ENCODE measurements at places on chromosomes 7 and 10. TPM values are rescaled to one million over a fixed set of nuclear protein-coding genes. Genes with fewer than 3 reads are reported as not detected.

The DGKI gene
- total RNA-seq = 2.2 TPM

The LRRC17 gene
- 42.0 TPM for total RNA-seq

The LIPF gene
- not detected for total RNA-seq

GRCh38 chr7:128270826-128271272, 29.8 kb downstream of the LEP start:
- H3K4me3 ChIP-seq = no peak overlapping the region
- no peak overlapping the region for H3K27ac ChIP-seq
- DNase-seq = no peak
- H3K4me1 ChIP-seq = peaks cover 30% of the 10 kb centered on the region
- H3K27me3 ChIP-seq = no peaks in the 10 kb centered on the region

The PRF1 gene
- total RNA-seq = 0.13 TPM

- DNase-seq = no peak
- H3K36me3 ChIP-seq = peaks cover 11% of the 10 kb centered on the region
- H3K4me3 ChIP-seq = no peak overlapping the region
- H3K27me3 ChIP-seq = no peaks in the 10 kb centered on the region
- H3K4me1 ChIP-seq = peaks cover 5% of the 10 kb centered on the region
These were observed 153.4 kb downstream of the CUX1 start for GRCh38 chr7:101970801-101971200.

DNA sequence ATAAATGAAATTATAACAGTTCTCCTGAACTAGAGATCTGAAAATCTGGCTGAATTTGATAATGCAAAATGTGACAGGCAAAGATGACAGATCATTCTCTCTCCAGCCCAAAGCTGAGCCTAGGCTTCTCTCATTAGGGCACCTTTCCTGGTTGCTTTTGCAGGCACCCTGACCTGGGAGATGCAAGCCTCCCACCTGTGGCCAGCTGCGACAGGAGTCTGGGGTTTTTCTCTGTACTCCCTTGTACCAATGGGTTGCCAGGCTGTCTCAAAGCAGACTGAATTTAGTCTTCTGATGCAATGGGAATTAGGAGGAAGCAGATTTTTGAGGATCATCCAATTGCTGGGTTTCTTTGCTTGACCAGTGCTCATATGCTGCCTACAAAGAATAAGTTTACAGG, 85.0 kb upstream of the EFCAB10 start:
- H3K4me1 ChIP-seq = peaks cover 2% of the 10 kb centered on the region
- peaks cover 12% of the 10 kb centered on the region for H3K36me3 ChIP-seq
- no peaks in the 10 kb centered on the region for H3K27me3 ChIP-seq
- no peak for DNase-seq
- no peak overlapping the region for H3K27ac ChIP-seq

DNA sequence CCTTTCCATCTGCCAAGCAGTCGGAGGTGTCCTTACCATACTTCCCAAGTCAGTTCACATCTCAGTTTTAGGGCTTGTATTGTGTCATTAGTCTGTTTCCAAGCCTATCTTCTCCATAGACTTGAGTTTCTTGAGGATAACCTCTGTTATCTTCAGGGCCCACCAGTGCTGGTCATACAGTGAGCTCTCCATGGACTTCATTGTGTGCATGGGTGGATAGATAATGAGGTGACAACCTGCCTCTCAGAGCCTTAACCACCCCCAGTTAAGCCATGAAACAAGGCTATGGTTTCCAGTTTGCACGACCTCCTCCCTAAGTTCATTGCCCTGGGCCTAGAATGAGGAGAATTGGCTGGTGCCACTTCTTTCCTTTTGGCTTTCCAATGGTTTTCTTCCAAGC, 38.5 kb upstream of the WAC start:
- H3K27ac ChIP-seq = no peak overlapping the region
- DNase-seq = no peak
- no peaks in the 10 kb centered on the region for H3K27me3 ChIP-seq
- no peak overlapping the region for H3K4me3 ChIP-seq
- peaks cover 2% of the 10 kb centered on the region for H3K36me3 ChIP-seq

- H3K27ac ChIP-seq = no peak overlapping the region
- H3K36me3 ChIP-seq = no peaks in the 10 kb centered on the region
- no peak overlapping the region for H3K4me3 ChIP-seq
- peaks cover 38% of the 10 kb centered on the region for H3K27me3 ChIP-seq
These were observed 28.4 kb upstream of the OPALIN start for GRCh38 chr10:96387161-96387560.

DNA sequence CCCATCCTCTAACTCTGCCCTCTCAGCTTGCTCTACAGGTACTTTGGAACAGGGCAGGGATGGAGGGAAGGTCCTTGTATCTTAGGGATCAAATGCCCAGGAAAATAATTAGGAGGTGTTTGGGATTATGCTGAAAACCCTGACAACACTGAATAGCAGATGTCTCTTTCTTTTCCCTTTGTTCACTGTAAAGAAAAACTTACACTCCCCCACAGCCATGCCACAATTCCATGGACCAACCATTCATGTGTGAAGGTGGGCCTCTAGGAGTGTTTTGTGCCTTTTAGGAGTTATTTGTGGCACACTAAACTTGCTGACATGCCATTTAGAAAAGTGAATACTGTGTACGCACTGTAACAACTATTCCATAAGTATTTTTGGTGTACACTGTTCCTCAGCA, 108.1 kb downstream of the SNX10 start:
- peak overlapping the region; percentile 99 for H3K27ac ChIP-seq
- H3K4me3 ChIP-seq = peak overlapping the region; percentile 89
- peaks cover 40% of the 10 kb centered on the region for H3K4me1 ChIP-seq
- peaks cover 2% of the 10 kb centered on the region for H3K36me3 ChIP-seq
- H3K27me3 ChIP-seq = no peaks in the 10 kb centered on the region
- DNase-seq = no peak

GRCh38 chr7:120538335-120538734, 265.4 kb downstream of the KCND2 start:
- no peaks in the 10 kb centered on the region for H3K36me3 ChIP-seq
- no peaks in the 10 kb centered on the region for H3K27me3 ChIP-seq

The OLAH gene
- 0.69 TPM for total RNA-seq

The FAM221A gene
- 16.9 TPM for total RNA-seq

The LGI1 gene
- total RNA-seq = 0.13 TPM

DNA sequence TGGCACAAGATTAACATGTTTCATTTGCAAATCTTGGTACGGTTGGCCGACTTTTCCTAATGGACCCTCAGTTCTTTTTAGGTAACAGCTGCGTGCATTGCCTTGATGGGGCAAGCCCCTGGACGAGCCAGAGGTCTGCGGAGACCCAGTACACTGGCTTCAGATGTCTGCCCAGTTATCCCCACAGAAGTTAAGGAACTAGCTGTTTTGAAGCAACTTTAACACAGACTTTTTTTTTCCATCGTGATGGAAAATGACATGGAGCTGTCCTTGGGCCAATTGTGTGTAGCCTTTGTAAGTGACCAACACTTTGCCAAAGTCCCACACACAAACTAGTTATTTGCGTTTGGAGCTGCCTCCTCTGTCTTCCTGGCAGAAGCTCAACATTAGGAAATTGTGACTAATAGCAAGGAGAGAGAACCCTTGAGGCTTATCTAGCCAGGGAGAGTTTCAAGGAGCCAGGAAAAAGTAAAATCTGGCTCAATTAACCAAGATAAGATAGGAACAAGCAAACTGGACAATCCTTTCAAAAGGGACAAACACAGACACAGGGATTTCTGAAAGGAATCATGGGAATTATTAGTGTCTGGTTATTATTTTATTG, 99.6 kb upstream of the BMPER start:
- no peak for DNase-seq
- peak overlapping the region; percentile 71 for H3K27ac ChIP-seq
- H3K36me3 ChIP-seq = no peaks in the 10 kb centered on the region
- no peaks in the 10 kb centered on the region for H3K27me3 ChIP-seq

GRCh38 chr7:42068554-42069280, 168.3 kb downstream of the GLI3 start:
- H3K27ac ChIP-seq = peak overlapping the region; percentile 81
- peaks cover 7% of the 10 kb centered on the region for H3K36me3 ChIP-seq
- peaks cover 47% of the 10 kb centered on the region for H3K4me1 ChIP-seq
- DNase-seq = no peak
- no peaks in the 10 kb centered on the region for H3K27me3 ChIP-seq

Data from mesothelial cell of epicardium (in vitro differentiated cells).